ENCODE measurements at places on chromosomes 5 and 9.
A peak's percentile ranks its signal among the peaks of the same experiment; 100 is the strongest.

DNA sequence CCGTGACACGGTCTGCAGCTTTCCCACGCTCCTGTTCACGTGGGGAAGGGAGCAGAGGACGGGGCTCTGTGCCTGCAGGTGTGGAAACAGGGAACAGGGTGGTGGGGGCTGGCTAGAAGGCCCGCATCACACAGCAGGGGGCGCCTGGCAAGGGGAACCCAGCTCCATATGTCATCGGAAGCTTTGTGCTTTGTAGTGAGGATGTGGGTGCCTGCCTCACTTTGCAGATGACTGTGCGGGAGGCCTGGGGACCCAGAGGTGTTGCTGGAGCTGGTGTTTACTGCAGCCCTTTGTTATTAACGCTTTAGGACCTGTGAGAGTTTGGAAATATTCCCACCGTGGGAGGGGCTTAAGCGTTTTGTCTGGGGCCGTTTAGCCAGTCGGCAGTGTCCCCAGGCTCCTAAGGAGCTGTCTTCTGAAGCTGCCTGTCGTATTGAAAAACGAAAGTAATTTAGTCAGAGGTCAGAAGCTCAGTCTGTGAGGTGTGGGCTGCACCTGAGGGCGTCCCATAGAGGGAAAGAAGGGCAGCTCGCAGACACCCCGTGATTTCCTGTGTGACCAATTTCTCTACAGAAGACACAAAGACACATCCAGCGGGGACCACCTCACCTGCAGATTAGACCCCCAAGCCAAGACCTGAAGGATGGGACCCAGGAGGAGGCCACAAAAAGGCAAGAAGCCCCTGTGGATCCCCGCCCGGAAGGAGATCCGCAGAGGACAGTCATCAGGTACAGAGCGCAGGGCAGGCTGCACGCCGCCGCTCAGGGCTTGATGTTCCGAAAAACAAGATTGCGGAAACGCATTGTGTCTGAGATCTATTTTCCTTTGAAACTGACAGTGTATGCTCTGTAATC is 9.1 kb downstream of the MAN1B1 start:
- peak; percentile 69 for DNase-seq

DNA sequence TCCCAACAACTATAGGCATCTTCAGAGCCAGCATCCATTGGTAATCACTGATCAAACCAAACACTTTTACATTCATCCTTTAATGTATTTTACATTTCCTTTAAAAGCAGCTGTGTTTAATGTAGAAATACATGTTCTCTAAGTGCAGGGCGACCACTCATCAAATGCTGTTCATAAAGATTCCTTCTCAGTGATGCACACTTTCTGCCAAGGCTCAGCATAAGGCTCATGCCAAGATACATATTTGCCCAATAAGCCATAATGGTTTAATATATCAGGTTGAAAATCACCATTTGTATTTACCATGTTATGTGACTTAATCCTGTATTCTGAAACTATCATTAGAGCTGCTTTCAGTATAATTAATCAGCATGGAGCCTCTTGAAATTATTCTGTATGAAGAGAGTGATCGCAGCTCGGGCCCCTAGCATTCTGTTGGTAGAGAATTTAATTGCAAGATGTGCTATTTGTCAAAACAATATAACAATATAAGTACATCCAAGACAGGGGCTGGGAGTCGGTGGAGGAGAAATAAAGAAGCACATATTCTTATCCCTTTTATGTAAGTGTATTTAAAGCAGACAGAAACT is 267.5 kb downstream of the EBF1 start:
- DNase-seq = no peak

GRCh38 chr5:71922584-71923106 is 184.6 kb upstream of the MAP1B start:
- no peak for DNase-seq

- no peak for DNase-seq
Measured at GRCh38 chr9:116632990-116633838, 53.9 kb upstream of the TRIM32 start.

GRCh38 chr5:126837906-126838539 is 61.1 kb downstream of the LMNB1 start:
- DNase-seq = no peak

DNA sequence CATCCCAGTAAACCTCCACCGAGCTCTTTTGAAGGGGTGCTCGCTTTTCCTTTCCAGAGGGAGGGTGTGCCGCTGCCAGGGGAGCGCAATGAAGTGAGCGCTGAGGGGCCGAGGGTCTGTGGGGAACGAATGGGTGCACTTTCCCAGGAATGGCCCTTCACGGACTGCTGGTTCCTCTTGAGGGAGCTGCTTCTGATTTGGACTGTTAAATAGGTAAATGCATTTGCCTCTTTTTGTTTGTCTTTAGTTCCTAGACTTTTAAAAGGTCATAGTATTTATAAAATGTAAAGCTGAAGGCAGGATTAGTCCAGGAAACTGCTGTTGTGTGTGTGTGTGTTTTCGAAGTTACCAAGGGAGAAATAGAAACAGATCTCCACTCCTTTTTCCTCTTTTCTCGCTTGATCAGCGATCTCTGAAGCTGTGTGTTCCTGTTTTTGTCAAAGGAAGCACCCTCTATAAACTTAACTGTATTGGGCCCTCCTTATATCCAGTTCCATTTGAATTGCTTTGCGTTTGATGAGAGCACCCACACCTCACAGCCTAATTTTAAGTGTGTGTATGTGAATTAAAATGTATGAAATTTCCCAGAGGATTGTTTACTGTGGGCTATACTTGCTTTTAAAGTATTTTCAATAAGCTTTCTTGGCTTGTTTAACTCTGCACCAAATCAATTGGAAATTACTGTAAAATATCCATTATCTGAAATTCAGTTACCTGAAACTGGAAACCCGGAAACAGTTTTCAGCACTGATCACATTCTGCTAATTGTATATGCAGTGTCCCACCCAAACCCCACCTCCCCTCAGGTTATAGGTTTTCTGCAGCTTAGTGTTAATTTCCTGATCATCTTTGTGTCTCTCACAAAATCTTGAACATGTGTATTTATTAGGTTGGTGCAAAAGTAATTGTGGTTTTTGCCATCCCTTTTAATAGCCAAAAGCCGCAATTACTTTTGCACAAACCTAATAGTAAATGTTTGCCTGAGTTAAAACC is 966 bp downstream of the SNX2 start:
- no peak for DNase-seq

DNA sequence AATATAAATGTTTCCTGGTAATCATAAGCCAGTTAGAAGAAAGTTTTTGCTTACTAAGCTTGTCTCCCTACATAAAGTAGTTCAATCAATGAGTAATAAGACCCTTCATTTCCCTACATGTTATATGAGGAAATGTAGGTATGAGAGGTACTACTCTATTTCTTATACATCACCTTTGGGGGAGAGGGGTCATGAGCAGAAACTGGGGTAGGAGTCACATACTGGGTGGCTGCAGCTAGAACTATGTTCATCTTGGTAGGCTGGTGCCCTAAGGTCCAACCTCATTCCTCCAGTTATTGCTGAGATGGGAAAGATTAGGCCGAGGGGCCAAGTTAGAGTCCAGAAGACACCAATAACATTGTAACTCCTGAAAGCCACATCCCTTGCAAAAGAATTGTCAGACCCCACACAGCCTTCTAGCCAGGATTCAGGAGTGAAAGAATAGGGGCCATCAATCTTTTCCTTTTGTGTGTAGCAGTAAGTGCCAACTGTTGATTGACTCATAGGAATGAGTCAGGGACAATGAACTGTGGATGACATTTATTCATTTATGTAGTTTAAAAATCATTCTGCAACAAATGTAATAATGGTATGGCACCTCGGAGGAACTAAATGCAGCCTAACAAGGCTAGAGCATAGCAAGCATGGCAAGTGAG is 21.6 kb upstream of the SREK1 start:
- no peak for DNase-seq

GRCh38 chr5:15927710-15928380 is 251.7 kb downstream of the MARCHF11 start:
- no peak for DNase-seq

DNA sequence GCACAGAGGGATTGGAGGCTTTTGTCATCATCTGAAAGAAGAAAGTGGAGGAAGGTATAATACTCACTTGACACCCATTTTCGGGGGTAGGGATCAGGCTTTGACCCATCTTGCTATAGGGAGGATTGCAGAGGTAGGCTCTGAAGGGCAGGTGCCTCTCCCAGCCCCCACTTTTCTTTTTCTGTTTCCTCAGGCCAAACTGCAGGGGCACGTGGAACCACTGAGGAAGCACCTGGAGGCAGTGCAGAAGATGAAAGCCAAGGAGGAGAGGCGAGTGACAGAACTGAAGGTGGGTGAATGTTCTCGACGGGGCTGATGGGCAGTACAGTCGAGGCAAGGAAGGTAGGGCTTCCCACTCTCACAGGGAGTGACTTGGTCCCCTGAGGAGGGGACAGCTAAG is 7.5 kb downstream of the TRIM41 start:
- DNase-seq = no peak

DNA sequence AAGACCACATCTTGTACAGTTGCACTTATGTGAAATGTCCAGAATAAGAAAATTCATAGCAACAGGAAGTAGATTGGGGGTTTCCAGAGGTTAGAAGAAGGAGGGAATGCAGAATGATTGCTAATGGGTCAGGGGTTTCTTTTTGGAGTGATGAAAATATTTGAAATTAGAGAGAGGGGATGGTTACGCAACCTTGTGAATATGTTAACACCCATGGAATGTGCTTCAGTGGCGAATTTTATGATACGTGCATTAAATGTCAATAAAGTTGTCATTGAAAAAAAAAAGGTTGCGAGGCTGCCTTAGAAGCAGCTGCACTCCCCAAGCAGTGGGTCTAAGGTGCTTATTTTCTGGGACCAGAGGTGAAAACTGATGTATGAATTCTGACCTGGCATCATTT is 64.4 kb upstream of the SUB1 start:
- no peak for DNase-seq

DNA sequence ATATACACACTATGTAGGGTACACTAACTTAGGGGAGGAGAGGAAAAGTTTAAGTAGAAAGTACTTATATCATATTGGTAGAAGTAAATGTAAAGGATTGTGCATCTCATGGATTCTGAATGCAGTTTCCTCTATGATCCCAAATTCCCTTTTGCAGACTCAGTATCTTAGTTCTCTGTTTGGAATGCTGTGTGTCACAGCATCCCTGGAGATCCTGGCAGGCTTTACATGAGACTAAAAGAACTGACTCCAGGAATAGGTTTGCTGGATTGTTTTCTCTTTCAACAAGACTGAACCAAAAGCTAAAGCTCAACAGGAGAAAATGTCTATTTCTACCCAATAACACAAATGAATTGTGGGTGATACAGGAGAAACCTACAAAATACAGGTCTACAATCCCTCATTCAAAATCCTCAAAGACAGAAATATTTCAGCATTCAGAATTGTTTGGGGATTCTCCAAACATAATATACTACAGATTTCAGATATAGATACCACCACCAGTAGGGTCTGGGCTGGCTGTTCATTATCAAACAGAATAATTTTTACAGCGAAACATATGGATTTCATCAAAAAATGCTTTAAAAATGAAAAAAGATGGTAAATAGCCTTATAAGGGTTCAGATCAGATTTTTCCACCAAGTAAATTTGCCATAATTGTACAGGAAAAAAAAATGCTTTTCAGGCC is 324.7 kb upstream of the GRAMD2B start:
- DNase-seq = no peak

- DNase-seq = no peak
Measured at GRCh38 chr5:150118561-150119229, 32.3 kb upstream of the CSF1R start.

GRCh38 chr5:80382488-80382887 is 25.4 kb upstream of the ZFYVE16 start:
- DNase-seq = no peak

DNA sequence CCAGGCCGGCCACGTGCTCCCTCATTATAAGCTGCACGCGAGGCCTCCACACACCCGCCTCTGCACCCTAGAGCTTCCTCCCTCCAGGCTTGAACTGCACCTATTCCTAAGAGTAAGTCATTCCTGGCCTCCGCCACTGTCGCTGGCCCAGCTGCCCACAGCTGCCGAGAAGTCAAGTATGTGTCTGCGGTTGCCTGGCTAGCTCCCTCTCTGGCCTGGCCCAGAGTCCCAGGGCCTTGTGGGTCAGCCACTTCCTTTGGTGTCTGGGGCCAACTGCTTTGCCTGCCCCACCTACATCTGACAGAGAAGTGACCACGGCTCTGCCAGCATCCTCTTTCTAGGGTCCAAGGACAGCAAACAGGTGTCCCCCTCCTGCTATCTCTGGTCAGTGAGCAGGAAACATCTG is 18.3 kb downstream of the ABO start:
- no peak for DNase-seq

DNA sequence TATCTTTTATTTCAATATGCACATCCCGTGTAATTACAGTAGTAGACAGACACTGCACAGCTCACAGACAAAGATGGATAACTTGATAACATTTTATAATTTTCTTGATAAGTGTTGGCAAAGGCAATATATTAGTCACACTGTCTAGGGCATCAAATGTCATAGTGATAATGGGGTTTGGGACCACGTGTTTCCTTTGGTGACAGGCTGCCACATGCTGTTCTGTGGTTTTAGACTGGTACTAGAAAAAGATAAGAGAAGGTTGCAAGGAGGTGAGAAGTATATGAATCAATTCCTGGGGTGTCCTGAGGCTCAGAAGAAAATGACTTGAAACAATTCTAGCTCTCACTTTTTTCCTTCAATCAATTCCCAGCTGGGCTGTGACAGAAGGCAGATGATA is 258.8 kb upstream of the CHD1 start:
- DNase-seq = no peak

GRCh38 chr5:65817931-65818330 is 95.9 kb downstream of the NLN start:
- DNase-seq = no peak

- no peak for DNase-seq
Measured at GRCh38 chr5:112684737-112685136, 52.9 kb upstream of the APC start.

DNA sequence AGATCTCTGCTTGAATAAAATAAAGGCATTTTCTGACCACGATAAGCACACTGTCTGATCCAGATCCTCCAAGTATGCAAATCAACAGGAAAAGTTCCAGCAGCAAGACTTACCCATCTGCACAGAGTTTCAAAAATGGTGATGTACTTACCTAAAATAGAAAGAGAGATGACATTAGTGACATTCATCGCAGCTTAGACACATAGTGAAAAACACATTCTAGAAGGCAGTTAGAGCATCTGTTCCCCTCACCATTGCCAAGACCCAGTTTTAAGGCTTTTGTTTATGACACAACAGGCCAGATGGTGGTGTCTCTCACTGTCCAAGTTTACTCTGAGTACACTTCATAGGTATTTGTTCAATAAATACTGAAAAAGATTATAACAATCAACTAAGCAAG is 207.7 kb downstream of the PDE4D start:
- DNase-seq = no peak

GRCh38 chr9:35481347-35481975 is 8.4 kb upstream of the RUSC2 start:
- no peak for DNase-seq

GRCh38 chr9:34830068-34830467 is 120.1 kb upstream of the CCL21 start:
- no peak for DNase-seq

GRCh38 chr9:96603305-96604003 is 16.2 kb downstream of the CDC14B start:
- no peak for DNase-seq
